ENCODE measurements at places on chromosomes 2 and 18. TPM values are rescaled to one million over a fixed set of nuclear protein-coding genes. Genes with fewer than 3 reads are reported as not detected.

Gene SKOR2
- total RNA-seq, result not detected

Gene GAL3ST2
- total RNA-seq, result not detected

Gene SNRPD1
- 17.4 TPM for total RNA-seq

Gene ERMN
- 0.06 TPM for total RNA-seq

DNA sequence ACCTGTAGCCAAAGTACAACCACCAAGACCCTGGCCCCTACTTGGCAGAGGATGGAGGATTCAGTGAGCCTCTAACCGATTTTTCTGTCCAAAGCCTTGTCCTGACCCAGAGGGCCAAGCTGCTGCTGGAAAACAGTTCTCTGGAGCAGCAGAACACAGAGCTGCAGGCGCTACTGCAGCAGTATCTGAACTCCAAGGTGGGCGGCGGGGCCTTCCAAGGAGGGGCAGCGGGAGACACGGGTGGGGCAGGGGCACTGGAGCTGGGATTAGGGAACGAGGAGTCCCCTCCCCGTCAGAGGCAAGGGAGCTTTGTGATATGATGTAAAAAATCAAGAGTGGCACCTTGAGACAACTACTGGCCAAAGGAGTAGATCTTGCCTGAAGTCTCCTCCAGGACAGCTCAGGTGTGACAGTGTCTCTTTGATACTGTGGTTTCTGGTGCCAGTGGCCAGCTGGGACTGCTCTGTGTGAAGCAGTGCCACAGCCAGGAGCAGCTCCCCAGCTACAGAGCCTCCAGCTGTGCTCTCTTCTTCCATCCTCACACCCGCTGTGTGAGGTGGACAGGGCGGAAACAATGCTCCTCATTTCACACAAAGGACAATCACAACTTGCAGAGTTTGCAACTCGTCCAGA is 22.8 kb downstream of the OTOF start:
- DNase-seq, result no peak

DNA sequence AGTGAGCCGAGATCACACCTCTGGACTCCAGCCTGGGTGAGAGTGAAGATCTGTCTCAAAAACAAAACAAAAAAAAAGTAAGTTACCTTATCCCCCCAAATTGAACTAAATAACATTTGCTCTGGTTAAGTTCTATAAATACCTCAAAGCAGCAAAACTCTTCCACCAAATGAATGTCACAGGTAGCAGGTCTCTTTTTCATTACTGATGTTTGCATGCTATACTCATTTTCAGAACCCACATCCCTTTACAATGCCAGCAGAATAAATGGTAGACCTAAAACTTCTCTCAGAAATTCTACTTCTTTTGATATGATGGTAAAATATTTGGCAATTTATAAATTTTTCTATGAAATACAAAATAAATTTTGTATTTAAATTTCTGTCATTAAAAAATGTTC is 22.3 kb downstream of the INO80D start:
- no peak for DNase-seq

DNA sequence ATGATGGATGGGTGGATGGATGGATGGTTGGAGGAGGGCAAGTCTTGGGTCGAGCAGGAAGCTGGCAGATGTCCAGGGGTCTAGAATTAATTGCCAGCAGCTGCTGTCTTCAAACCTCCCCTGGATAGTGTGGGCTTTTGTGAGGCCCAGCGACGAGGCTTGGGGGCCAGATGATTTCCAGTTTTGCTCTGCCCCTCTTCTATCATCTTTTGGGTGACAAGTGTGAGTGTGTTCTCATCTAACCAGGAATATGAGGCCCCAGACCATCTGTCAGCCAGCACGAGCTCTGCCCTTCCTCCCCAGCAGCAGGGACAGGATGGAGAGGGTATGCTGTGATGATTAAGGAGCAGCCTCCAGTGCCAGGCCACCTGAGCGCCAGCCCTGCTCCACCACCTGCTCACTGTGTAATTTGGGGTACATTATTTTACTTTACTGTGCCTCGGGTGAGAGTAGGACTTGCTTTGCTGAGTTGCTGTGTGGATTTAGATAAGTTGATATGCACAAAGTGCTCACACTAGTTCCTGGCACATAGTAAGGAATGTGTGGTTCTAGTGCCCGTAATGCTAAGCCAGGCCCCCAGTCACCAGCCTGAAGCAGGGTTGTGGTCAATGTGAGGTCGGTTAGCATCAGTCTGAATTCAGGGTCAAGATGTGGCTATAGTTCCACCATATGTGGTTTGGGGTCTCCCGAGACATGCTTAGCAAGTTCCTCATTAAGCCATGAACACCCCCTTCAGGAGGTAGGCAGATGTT is 251.1 kb downstream of the CYP26B1 start:
- no peak for DNase-seq

DNA sequence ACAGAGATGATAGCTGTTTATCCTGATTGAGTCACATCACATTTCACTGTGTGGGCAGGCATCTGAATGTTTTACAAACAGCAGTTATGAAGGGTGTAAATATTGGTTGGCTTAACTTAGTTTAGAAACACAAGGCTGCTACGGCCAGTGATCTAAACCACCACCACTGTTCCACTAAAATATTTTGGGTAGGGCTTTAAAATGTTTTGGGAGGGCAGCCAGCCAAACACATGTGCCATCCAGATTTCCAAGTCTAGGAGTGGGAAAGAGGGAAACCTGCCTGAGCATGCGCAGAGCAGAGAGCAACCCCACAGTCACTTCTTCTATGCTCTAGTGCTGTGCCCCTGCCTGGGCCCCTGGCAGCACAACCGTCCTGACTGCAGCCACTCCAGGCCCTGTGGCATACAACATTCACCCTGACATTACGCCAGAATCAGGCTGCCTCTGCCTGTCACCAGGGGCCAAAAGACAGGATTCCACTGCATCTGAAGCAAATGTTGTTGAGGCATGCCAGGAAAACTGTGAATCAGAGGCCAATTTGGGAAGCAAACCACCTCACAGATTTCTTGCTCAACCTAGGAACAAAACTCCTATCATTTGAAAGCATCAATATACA is 74.8 kb upstream of the COL5A2 start:
- peak; percentile 89 for DNase-seq

DNA sequence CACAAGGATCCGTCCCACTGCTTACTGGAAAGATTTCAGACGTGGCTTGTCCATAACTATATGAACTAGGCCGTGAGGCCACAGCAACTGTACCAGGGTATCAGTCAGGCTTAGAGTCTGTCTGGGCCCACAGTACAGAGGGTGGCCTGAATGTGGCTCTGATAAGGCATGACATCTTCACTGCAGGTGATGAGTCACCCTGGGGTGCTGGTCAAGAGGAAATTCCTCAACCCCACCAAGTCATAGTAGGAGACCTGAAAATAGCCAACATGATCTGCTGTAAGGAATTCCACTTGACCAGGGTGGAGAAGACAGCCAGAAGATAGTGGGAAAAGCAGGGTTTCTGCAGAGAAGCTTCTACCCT is 107.7 kb downstream of the INHBB start:
- DNase-seq, result peak; percentile 33

GRCh38 chr18:61608316-61608715 is 275.1 kb downstream of the CDH20 start:
- DNase-seq, result peak; percentile 37

DNA sequence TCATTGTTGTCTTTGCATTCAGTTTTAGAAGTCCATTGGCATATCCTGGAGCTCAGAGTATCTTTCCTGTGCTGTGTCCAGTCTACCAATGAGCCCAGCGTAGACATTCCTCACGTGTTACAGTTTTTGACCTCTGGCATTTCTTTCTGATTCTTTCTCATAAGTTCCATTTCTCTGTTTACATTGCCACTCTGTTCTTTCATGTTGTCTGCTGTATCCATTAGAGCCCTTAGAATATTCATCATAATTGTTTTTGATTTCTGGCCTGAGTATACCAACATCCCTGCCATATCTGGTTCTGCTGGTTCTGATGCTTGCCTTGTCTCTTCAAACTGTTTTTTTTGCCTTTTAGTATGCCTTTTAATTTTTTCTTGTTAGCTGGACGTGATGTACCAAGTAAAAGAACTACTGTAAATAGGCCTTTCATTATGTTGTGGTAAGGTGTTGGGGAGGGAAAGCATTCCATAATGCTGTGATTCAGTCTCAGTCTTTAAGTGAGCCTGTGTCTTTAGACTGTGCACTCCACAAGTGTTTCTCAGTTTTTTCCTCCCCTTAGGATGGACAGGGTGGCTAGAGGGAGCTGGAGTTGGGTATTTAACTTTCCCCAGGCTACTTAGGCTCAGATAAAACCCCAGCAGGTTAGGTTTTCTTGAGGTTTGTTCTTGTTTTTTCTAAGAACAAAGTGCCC is 35.6 kb downstream of the CEP192 start:
- DNase-seq, result peak; percentile 6

DNA sequence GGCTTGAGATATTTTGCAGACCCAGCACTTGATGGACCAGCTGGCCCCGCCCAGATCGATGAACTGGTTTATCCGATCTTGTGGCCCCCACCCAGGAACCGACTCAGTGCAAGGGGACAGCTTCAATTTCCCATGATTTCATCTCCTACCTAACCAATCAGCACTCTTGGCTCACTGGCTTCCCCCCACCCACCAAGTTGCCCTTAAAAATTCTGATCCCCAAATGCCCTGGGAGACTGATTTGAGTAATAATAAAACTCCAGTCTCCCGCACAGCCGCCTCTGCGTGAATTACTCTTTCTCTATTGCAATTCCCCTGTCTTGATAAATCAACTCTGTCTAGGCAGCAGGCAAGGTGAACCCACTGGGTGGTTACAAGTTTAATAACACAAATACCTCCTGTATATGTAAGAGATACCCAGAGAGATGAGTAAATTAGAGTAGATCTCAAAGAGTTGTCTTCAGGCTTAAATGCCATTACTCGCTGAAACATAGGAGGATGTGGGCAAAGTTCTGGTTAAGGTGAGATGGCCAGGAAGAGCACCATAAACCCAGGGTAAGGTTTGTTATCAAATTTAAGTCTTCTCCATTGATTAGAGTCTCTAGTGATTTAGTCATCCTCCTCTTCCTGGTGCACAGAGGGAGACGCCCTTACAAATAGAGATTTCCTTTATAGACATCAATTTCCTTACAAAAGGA is 222.8 kb downstream of the ARL4C start:
- no peak for DNase-seq
